ENCODE measurements at places on chromosomes 6 and 20.

GRCh38 chr6:2738373-2738979 lies 12.2 kb downstream of the MYLK4 start:
- DNase-seq: peak; percentile 77

DNA sequence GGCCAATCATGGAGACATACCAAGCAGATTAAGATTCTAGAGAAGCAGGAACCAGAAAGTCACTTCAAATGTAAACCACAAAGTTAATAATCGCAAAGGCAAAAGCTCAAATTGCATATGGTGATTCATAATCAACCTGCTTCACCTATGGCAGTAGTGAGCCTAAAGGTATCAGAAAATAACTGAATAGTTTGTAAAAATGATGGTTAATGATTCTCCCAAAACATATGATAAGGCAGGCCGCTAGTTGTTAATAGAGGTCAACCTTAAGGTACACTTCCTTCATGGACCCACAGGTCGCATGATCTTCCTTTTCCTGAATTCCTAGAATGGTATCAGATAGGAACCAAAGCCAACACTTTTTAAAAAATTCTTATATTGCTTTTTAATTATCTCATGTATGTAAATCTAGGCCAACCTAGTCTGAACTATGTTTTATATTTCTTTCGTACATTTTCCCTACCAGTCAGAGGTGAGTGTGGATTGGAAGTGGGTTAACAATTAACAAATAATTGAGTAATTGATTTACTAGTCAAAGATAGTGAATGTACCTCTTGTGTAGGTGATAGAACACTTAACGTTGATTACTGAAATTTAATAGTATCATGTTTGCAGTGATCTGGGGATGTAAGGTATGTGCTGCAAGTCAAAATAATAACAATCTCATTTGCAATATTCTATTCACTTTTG lies 16.4 kb downstream of the TAAR2 start:
- no peak for DNase-seq

GRCh38 chr6:137283940-137284810 lies 65.0 kb upstream of the IFNGR1 start:
- no peak for DNase-seq

GRCh38 chr6:18997375-18997826 lies 610.3 kb downstream of the RNF144B start:
- peak; percentile 67 for DNase-seq

DNA sequence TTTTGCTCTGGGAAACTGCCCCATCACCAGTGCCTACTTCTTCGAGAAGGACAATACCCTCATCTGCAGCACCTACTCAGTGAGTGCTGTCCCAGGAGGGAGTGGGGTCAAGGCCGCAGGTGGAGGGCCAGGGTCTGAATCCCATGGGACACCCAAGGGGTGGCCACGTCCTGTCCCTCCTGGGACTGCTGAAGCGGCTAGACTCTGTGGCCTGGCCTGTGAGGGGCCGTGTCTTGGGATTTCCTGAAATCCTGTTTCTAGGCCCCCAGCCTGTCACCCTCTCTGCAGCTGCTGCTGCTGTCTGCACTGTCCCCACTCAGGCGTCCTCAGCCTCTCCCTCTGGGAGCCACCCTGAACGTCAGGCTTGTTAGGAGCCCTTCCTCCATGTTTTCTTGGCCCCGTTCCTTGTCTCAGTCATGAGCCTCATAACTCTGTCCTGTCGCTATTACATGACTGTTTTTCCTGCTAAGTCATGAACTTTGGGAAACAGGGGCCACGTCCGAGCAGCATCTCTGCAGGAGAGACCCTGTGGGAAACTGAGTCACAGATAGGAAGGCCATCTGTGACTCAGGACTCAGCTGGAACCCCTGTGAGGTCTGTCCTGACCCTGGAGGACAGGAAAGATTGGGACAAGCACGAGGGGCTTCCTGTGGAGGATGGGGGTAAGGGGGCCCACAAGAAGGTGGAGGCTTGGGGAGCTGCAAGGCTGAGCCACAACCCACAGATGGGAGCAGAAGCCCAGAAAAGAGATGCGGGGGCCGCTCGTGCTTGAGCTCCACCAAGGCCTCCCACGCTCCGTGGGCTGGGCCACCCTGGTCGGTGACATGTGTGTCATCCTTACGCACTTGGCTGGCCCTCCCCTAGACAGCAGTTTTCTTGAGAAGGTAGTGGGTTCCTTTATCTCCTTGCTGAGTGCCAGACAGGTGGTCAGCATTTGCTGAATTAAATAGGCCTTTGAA lies 49.9 kb downstream of the EFCAB8 start:
- no peak for DNase-seq

DNA sequence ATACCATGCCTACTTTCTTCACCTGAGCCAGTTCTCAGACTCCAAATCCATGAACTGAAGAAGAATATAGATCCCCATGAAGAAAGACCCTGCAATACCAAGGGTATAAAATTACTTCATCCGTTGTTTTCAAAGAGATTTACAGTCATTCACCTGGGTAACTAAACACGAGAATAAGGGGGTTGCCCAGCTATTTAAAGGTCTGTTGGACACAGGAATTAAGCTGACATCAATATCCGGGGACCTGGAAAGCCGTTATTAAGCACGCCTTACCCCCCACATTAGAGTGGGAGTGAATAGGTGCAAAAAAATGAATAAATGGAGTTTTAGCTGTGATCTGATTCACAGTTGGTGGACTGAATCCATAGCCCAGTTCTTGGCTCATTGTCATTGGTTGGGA lies 28.9 kb downstream of the CLVS2 start:
- DNase-seq: no peak

DNA sequence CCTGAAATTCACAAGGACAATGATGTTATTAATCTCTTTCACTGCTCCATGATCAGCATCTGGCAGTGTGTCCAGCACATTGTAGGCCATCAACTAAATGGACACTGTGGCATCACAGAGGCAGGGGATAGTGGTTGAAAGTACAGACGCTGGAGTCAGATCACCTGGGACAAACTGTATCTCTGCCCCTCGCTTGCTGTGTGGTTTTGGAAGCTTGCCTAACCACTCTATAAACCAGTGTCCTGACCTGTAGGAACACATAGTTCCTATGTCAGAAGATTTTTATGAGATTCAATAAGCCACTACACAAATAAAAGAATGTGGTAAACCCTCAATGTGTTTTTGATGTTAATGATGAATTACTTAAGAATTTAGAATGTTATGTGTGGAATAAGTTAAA lies 219.3 kb upstream of the RNF217 start:
- DNase-seq: no peak

DNA sequence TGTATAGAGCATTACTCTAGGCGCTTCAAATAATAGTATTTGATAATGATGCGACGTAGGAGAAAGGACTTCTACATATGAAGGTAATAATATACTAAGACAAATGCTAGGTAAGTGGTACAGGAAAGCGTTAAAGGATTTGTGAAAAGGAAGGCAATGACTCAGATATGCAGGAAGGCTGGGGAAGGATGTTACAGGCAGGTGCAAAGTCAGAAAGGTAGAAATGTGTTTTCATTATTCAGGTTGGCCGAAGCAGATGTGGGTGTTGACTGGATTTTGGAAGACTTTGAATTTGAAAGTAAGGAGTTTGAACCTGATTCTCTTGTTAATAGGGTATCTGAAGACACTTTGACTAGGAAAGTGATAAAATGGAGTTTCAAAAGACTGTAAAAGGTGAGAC lies 51.0 kb downstream of the STK4 start:
- DNase-seq: no peak

GRCh38 chr6:157468574-157468973 lies 87.6 kb downstream of the ZDHHC14 start:
- DNase-seq: no peak

- DNase-seq: peak; percentile 54
These were observed 85.7 kb downstream of the NFATC2 start for GRCh38 chr20:51456511-51457509.

DNA sequence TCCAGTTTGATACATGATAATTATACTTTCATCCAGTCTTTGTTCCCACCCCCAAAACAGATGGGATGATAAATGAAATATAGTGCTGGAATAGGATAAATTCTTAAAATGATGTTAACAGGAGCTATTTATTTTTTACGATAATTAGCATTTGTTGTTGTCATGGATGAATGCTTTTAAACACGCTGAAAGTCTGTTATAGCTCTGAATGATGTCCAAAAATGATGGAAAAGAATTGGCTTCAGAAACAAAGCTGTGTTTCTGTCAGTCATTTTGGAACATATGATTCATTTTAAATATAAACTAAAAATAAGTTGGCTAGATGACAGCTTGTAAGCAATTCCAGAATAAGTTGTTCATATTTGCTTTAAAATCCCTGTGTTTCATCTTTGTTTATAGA lies 237.4 kb downstream of the GRIK2 start:
- no peak for DNase-seq

- DNase-seq: no peak
These were observed 37.4 kb upstream of the ARMH2 start for GRCh38 chr6:24836109-24836508.

DNA sequence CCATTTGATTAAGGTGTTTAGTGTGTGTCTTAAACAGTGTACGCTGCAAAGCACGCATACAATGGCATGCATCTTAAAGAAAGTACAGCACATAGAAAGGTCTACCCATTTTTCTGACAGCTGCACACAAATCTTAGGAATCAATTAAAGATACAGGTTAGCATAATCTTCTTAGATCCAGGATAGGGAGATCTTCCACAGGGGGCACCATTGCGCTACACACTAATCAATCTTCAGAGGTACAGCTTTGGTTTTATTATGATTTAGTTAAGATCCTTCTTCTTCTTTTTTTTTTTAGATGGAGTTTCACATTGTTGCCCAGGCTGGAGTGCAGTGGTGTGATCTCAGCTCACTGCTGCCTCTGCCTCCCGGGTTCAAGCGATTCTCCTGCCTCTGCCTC lies 63.7 kb upstream of the BEND3 start:
- peak; percentile 49 for DNase-seq

DNA sequence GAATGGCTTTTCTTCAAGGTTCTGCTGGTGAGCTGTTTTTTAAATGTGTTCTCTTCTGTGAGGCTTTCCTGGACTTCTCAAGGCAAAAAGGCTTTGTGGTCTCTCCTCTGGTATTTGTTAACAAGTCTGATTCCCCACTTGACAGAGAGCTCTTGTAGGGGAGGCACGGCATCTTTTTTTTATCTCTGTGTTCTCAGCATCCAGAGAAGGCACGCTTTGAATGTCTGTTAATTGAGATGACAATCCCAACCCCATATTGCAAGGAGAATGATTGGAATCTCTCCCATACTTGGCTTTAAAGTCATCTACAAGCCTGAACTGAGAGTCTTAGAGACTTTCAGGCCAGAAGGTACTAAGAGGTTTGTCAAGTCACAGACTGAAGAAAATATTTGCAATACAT lies 22.6 kb downstream of the EDN1 start:
- no peak for DNase-seq

GRCh38 chr6:30172681-30173080 lies 9.3 kb downstream of the TRIM15 start:
- DNase-seq: no peak

DNA sequence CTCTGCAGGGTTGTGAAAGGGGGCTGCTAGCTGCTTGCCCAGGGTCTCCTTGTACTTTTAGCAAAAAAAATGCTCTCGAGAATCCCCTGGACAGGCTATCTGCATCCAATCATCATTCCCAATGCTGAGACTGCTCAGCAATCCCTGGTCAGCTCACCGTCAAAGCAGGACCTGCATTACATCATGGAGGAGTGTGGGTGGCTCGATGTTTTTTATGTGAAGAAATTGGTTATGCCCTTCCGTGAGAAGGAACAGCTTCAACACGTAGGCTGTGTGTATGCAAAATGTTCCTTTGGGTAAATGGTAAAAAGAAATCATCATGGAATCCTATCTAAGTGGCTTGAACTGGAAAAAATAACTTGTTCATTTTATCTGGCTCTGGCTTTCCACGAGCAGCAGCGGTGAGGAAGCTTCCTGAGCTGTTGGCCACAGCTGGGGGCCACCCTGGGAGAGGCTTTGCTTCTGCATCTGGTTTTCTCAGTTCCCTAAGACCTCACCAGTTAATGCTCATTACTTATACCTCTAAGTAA lies 111.4 kb downstream of the FYN start:
- no peak for DNase-seq

DNA sequence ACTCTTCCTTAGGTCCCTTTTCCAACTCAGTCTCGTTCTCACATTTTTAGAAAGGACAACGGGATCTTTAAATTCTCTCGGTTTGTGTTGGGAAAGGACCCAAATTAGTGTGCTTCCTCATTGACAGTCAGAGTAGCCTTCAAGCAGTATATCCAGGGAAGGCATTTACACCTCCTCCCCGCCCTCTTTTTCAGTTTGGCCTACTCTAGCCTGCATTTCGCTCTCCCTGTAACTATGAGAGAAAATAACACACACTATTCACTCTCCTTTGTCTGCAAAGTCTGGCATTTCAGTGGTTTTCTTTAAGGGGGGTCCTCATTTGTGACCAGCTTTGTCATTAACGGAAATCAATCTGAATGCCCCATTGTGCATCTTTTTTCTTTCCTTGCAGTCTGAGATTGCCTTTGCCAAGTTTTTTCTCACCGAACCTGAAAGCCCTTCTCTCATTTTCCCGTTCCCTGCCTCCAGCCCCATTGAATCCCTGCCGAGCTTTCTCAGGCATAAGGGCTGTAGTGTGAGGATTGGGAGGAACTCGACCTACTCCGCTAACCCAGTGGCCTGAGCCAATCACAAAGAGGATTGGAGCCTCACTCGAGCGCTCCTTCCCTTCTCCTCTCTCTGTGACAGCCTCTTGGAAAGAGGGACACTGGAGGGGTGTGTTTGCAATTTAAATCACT lies 393 bp upstream of the FABP7 start:
- no peak for DNase-seq

GRCh38 chr20:10720565-10720964 lies 46.8 kb upstream of the JAG1 start:
- DNase-seq: no peak

DNA sequence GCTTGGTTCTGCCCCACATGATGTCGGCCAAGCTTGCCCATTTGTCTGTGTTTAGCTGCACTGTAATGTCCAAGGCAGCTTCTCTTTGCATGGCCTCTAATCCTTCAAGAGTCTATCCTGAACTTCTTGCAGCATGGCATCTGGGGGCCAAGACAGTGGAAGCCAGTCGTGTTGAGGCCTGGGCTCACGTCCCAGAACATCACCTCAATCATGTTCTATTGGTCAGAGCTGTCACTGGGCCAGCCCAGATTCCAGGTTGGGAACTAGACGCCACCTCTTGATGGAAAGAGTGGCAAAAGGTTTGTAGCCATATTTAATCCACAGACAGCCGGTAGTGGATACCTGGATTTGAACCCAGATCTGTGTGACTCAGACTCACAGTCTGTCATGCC lies 25.3 kb downstream of the PPARD start:
- DNase-seq: no peak

DNA sequence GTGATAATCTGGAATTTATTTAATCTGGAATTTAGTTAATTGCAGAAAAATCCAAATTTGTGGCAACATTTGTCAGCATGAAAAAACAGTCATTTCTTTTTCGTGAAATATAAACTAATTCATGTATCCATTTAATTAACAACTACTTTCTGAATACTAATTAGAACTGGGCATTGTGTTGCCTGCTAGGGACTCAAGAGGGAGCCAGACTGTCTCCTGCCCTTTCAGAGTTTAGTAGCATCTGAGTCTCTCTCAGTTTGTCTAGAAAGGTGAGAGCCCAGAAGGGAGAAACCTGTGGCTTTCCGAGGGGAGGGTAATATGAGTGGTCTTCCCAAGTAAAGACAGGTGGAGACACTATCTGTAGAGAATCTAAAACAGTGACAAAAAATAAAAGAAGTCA lies 210.9 kb upstream of the HDDC2 start:
- DNase-seq: no peak

GRCh38 chr6:31897612-31898382 lies at the start of gene EHMT2:
TSS of gene EHMT2 (minus strand) at chr6:31897698. CDS start at chr6:31897677, 21 bp downstream.
- DNase-seq: peak; percentile 95

All from D341Med (cell line).